ENCODE measurements at places on chromosomes 6 and 20.

DNA sequence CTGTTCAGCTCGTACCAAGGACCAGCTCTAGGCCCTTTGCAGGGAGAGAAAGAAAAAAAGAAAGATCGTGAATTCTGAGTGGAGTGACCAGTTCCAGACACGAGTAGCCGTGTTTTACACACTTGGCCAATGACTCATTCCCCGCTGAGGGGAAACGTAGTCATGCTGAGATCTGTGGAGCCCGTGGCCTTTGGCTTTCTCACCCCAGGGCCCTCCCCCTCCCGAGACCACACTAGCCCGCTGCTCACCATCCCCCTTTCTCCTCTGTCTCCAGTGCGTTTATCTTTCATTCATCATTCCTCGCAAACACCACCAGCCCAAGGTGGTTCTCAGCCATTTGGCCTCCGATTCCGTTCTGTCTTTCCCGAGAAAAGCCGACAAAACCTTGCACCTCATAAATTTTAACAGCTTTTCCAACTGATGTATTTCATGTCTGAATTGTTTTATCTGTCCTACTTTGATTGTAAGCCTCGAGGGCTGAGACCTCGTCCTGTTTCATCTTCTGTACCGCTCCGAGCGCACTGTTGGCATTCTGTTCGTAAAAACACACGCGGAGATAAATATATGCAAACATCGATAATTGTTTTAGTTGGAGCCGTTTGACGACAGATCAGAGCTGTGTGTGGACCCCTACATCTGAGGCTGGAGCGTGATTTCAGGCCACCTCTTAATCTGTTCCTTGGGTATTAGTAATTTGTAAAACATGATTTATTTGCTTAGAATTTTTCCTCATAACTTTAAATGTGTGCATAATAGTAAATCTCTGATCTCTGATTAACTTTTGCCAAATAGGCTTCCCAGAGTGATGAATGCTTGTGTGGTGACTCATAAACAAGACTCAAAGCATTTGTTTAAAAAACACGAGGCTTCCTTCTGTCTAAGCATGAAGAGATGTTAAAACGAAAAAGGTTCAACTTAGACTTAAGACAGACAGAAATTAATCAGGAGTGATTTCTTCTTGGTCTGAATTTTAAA is 336.6 kb downstream of the CDH4 start:
- DNase-seq, result no peak

DNA sequence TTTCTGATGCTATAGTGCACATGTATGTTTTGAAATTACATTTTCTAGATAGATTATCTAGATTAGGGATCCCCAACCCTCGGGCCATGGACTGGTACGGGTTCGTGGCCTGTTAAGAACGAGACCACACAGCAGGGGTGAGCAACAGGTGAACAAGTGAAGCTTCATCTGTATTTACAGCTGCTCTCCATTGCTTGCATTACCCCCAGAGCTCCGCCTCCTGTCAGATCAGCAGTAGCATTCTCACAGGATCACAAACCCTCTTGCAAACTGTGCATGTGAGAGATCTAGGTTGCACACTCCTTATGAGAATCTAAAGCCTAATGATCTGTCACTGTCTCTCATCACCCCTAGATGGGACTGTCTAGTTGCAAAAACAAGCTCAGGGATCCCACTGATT is 10.4 kb downstream of the CEP57L1 start:
- DNase-seq, result no peak

GRCh38 chr6:4575714-4576113 is 200.5 kb upstream of the CDYL start:
- no peak for DNase-seq

DNA sequence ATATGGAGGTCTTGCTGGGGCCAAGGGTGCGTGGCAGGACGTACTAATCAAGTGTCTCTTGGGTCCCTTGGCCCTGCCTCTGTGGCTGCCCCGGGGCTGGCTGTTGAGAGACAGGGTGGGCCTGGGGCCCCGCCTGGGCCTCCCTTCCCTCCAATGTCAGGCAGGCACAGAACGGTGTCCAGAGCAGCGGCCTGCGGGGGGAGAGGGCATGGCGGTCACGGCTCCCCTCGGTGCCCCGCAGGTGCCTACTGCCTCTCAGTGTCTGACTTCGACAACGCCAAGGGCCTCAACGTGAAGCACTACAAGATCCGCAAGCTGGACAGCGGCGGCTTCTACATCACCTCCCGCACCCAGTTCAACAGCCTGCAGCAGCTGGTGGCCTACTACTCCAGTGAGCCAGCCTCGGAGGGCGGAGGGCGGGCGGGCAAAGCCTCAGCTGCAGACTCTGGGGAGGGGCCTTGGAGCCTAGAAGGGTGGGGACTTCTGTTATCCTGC is 50.0 kb downstream of the SRC start:
- no peak for DNase-seq

DNA sequence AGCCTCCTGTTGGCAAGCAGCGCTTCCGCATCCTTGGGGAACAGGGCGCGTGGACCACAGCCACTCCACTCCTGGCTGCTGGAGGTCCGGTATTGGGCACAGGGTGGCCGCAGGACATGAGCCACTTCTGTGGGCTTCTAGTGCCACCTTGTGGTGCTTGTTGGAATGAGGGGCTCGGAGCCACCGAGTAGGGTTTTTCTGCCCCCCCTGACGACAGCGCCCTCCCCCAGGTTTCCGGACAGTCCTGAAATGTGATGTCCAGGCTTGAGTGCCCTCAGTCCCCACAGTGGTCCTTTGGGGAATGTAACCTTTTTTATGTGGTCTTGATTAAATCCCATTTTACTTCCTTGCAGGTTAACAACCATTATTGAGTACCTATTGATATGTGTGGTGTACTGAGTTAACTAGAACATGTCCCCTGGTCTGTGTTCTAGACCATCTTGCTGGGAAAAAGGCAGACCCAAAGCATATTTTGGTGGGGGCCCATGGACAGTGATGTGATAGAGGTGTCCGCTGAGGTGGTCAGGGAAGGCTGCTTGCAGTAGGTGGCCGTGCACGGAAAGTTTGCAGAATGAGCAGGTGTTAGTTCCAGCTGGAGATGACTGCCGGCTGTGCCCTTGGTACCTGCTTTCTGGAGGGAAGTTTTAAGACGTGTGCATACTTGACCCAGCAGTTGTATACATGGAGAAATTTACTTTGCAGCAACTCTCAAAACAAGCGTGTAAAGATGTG is 70.0 kb downstream of the PTPN1 start:
- DNase-seq, result no peak

- no peak for DNase-seq
These were observed 39.8 kb upstream of the NAA20 start for GRCh38 chr20:19977373-19977770.

GRCh38 chr20:44660581-44660980 is 9.1 kb upstream of the ADA start:
- no peak for DNase-seq

DNA sequence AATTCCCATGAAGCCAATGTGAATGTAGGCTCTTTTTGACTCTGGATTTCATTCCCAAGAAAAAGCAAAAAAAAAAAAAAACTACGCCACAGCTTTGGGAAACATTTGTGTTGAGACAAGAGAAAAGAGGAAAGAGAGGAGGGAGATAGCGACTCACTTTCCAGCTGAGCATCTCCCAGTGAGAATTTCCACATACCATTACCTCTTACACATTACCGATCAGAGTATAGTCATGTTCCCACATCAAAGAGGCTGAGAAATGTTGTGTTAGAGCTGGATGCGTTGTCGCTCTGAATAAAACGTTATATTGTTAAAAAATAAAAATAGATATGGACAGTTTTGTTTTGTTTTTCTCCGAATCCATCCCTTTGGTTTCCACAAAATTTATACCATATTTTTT is 1019.3 kb upstream of the ADGRB3 start:
- no peak for DNase-seq

DNA sequence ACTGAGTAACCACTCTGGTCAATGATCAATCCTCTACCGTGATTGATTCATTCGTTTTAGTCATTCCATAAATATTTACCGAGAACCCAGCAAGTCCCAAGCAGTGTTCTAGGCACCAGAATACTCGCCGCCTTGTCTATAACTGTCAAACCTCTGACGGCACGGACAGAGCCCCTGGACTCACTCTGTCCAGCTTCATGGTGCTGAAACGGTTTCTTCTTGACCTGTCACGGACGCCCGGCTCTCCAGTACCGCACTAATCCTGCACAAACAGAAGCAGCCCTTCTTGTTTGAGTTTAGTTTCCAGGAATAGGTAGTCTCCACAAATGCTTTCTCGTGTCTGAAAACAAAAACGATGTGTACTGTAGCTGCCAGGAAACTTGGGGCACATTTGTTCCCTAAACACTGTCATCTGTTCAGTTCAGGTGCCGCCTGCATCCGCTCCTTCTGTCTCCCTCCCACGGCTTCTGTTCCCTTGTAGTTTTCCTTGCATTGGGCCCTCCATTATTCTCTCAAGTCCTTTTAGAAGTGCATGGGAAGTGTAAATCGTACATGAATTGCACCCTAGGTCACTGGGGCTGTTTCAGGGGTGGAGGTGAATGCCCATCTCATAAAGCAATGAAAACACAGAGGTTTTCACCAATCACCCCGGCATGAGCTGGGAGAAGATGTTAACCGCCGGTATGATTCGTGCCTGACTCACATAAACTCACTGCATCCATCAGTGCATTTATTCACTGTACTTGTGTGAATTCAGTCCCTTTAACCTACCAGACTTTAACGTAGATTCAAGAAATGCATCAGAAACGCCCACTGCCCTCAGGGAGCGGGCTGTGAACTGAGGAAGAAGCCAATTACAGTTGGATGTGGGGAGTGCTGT is 209.3 kb upstream of the CDH4 start:
- DNase-seq, result peak; percentile 9

- no peak for DNase-seq
These were observed 5.6 kb downstream of the PPP1R16B start for GRCh38 chr20:38810926-38811630.

GRCh38 chr6:166169549-166170421 is 2.1 kb upstream of the TBXT start:
- no peak for DNase-seq

GRCh38 chr20:47927385-47927851 is 142.1 kb upstream of the SULF2 start:
- no peak for DNase-seq

- no peak for DNase-seq
These were observed 47.7 kb downstream of the COL19A1 start for GRCh38 chr6:69914015-69914485.

GRCh38 chr6:41040101-41040939 is 1.3 kb upstream of the UNC5CL start:
- no peak for DNase-seq

DNA sequence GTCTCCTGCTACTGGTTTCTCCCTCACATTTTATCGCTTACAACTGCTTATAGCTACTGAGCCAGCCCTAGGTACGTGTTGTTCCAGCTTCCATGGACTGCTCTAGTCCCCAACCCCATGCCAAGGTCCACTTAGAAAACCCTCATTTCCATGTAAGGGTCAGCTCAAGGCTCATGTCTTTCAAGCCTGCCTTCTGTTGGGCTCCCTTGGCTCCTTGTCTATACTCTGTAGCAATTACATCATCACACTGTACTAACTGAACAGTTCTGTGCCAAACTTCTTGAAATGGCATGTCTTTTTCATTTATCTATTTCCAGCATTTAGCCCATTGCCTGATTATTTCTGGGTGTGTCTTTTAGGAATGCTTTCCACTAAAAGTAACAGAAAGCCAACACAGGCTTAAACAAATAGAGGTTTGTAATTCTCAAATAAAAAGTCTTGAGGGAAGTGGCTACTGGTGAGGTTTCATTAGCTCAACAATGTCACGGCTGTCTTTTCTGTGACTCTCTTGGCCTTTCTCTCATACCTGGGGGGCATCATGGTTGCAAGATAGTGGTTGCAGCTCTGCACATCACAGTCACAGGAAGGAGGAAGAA is 317.6 kb downstream of the TPBG start:
- no peak for DNase-seq

DNA sequence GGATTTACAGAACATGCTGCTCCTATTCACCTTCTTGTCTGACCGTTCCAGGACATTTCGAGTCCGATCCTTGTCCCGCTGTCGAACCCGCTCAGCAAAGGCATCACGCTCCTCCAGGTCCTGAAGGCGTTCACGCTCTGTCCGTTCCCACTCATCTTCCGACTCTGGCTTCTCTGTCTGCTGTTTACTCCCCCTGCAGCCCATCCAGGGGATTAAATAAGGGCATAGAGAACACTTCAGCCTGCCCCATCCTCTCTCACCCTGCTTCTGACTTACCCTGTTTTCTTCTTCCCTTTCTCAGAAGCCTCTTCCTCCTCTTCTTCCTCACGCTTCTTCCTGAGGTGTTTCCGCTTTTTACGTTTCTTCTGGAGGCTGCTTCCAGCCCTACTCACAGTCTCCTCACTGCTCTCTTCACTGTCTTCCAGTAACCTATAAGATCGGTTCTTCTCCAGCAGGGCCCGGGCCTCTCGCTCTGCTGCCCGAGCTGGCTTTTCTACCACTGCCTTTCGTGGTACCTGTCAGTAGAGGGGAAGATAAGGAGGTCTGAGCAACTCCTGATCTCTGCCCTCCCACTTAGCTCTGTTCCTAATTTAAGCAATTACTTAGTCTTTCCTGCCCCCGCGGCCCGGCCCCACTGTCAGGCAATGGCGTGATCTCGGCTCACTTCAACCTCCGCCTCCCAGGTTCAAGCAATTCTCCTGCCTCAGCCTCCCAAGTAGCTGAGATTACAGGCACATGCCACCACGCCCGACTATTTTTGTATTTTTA is 1.9 kb downstream of the DHX16 start:
- no peak for DNase-seq

DNA sequence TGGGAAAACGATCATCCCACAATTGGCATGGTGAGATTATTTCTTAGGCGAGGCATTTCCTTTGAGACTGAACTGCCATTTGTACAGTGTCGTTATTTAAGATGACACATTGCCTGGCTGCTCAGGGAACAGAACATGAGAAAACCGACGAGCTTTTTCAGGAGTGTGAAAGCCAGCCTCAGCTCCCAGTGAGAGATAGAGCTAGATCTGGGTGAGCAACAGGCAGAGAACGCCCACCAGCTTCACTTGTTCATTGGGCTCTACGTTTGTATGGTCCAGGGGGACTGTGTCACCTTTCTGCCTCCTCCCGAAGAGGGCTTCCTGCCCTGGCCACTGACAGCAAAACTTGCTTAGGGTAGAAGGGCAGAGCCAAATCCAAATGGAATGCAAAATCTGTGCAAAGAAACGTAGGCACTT is 378.1 kb downstream of the RNGTT start:
- no peak for DNase-seq

GRCh38 chr20:3158968-3159431 is 665 bp downstream of the FASTKD5 start:
- DNase-seq, result no peak

DNA sequence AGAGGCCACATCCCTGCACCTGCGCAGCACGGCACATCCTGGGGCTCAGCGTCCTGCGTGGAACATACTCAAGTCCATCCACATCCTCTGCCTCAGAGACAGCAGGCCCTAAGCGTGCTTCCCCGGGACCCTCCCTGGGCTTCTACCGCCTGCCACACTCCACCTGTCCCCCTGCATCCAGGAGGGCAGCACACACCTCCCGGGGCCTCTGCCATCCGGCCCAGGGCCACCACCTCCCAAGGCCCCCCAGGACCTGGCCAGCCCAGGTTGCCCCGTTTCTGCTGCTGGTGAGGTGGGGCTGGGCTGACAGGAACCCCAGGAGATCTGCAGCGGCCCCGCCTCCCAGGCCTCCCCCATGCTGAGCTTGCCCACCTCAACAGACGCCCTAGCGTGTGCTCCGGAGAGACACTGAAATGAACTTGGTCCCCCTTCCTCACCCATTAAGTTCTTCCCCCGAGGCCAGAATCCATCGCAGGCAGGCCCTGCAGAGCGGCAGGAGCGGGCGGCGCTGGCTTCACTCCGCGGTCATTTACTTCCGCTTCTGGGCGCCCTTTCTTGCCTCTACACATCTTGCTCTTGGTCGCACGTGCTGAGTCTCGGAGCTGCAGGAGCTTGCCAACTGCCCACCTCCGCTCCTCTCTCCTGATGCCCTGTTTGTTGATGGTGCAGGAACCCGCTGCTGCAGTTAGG is 235.3 kb downstream of the TAF4 start:
- DNase-seq, result no peak
